HFF-Myc (cell line): ENCODE measurements at places on chromosomes 11 and 22.

DNA sequence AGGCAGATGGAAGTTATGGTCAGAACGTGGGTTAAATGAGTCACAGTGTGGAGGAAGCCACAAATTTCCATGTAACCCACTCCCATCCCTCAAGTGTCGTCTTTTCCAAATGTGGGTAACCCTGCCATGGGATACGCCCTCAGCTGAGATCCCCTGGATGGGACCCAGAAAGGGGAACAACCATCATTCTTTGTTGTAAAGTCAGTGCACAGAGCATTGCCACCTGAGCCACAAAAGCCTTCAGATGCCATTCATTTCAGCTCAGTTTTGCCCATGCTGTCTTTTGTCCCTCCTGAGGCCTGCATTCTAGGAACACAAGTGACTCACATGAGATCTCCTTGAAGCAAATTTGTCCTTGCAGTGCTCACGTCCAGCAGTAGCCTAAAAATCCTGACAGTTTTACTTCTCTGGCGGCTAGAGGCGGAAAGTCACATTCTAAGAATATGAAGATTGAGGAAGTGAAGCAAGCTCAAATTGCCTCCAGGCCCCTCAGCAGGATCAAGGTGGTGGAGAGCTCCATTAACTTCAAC lies 30.6 kb downstream of the MMP13 start:
- peak; percentile 15 for DNase-seq

DNA sequence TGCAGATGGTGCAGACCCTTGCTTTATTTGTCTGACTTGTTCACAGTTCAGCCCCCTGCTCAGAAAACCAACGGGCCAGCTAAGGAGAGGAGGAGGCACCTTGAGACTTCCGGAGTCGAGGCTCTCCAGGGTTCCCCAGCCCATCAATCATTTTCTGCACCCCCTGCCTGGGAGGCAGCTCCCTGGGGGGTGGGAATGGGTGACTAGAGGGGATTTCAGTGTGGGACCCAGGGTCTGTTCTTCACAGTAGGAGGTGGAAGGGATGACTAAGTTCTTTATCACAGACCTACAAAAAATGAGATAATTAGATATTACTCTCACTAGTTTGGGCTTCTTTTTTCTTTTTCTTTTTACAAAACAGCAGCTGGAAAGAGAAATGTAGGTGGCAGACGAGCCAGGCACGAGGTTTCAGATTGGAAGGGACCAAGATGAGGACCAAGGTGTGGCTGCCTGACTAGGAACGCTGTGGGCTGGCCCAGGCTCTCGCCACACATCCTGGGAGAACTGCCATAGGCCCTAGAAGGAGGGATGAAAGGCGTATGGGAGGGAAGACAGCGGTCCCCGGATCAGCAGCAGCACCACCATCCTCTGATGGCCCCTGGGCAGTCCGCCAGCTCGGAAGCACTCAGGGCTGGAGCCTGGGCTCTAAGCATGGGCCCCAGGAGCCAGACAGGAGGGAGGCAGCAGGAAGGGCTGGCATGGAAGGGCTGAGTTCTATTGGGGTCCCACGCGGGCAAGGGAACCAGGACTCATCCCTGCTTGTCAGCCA lies 14.2 kb downstream of the TXN2 start:
- no peak for DNase-seq

DNA sequence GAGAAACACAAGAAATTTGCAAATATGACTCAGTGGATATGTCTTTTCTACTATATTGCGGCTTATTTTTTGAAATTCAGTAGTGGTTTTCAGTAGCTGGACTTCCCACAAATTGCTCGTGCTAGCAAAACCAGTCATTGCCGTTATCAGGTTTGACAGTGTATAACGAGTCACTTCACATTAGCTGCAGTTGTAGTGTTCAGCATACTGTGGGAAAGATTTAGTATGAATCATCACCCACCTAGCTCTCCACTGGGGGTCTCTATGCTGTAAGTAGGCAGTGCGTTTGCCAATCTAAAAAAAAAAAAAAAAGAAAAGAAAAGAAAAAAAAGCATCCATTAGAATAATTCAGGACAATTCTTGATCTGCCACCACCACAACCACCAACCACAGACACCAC lies 1318.9 kb downstream of the LRRC4C start:
- no peak for DNase-seq

GRCh38 chr11:1330473-1330872 lies 21.0 kb upstream of the TOLLIP start:
- no peak for DNase-seq

DNA sequence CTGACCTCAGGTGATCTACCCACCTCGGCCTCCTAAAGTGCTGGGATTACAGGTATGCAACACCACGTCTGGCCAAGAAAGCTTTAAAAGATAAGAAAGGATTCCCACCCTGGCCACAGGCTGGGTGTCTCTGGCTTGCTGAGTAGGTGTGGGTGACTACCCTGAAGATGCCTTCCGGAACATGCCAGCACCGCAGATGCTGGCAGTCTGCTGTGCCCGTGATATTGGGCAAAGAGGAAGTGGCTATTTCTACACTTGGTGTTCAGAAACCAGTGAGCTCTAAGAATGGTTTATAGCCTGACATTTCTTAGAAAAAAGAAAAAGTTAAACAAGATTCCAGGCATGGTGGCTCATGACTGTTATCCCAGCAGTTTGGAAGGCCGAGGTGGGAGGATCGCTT lies 6.1 kb downstream of the MRPL11 start:
- no peak for DNase-seq

DNA sequence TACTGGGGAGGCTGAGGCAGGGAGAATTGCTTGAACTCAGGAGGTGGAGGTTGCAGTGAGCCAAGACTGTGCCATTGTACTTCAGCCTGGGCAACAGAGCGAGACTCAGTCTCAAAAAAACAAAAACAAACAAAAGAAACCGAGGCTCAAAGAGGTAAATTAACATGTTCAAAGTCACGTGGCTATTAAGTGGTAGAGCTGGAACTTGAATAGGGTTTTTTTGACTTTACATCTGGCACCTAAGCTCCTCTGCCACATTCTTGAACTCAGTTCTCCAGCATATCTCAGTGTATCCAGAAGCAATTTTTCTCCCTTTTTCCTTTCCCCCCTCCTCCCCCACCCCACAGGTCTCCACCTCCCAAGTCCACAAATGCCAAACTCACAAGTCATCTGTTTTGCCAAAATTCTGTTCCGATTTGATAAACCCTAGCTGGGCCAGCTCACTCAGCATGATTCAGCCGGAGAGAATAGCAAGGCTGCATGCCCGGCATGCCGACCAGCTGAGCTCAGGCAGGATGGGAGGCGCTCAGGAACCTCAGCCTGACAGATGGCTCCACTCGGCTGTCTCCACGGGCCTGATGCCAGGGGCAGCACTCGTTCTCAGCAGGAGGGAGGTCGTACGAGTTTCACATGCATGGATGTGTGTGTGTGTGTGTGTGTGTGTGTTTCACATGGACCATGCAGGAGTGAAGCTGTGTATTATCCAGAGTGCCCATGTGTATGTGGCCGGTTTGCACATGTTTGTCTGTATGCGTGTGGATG lies 63.2 kb upstream of the RRAS2 start:
- peak; percentile 96 for DNase-seq

DNA sequence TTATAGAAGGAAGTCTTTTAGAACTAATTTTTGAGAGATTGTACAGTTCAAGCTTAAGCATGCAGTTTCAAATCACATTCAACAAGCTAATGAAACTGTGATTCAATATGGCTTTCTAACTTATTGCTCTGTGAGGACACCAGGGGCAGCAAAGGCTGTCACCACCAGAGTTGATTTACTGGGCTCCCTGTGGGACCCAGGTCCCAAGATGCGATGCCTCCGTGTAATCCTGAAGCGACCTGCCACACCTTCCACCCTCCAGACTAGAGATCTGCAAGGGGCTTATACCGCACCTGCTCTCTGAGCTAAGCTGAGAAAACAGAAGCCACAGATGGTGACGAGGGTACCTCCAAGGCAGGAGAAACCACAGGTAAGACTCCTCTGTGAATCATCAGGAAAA lies 918 bp upstream of the OR51Q1 start:
- no peak for DNase-seq

DNA sequence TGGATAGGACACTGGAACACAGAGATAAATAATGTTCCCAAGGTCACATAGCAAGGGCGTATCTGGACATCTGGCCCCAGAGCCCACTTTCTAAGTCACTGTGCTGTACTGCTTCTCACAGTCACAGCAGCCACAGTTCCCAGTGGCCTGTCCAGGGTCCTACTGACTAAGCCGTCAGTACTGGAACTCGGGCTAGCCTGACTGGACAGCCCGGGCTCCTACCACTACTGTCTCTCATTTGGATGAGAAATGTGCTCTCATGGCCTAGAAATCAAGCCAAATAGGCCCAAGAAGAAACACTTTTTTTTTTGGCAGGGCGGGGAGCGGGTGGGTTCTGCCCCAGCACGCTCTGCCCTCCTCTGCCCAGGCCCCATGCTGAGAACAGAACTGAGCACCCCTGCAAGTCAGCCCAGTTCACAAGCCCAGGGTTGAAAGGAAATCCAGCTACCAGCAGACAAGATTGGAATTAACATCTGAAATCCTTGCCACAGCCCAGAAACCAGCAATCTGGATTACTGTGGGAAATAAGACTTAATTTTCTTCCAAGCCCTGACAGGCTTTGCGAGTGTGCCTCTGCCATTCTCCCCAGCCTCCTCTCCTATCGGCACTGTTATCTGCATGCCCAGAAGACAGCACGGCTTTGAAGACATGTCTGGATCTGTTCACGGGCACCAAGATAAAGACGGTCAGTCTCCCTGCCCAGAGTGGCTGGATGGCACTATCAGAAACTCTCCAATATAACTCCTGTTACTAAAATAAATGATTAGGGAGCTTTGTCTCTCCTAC lies 182.9 kb upstream of the NCAM1 start:
- no peak for DNase-seq
